ENCODE measurements at places on chromosomes 5 and 9.

DNA sequence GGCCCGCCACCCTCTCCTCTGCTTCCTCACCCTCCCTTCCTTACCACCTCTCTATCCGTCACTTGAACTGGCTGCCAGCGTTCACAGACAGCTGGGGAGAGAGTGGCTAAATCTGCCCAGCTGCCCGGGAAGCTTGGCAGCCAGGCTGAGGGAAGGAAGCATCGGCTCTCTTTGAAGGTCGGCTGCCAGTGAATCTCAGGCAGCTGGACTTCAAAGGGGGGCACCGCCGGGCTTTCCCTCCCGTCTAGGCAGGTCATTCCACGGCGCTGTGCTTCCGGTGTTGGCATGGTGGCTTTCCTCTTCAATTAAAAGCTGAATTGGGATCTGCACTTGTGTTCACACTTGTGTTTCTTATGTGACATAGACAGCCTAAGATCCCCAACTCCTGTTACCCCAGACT, 174.0 kb downstream of the GDNF start:
- DNase-seq, result no peak

DNA sequence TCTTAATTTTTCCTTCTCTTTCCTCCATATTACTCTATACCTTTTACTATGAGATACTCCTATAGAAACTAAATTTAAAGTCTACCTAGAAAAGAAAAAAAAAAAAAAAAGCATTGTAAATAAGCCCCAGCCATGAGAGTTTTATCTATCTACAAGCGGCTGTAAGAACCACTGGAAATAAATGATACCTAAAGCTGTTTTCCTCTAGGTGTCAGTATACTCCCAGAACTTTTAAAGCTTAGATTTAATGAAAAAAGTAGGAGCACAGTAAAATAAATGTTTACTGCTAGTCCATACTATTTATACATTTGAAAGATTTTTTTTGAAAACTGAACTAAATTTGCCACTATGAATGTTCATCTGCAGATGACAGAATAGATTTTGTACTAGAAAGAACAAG, 26.2 kb downstream of the TYRP1 start:
- no peak for DNase-seq

DNA sequence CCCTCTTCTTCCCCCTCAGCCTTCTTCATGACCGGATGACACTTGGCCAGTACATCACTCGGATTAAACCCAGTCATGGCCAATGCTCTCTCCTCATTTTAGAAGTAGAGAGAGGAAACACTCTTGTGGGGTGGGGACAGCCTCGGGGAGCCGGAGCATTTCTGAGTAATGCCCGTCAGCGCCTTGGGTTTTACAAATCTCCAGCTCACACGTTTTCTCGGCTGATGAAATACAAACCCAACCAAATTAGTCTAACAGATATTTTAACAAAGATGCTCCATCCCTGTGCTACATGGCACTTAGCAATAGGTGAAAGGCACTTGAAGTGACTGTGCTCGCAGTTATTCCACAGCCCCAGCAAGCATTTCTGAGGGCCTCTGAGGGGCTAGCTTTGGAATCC, 51.7 kb downstream of the ZNF366 start:
- DNase-seq, result no peak

DNA sequence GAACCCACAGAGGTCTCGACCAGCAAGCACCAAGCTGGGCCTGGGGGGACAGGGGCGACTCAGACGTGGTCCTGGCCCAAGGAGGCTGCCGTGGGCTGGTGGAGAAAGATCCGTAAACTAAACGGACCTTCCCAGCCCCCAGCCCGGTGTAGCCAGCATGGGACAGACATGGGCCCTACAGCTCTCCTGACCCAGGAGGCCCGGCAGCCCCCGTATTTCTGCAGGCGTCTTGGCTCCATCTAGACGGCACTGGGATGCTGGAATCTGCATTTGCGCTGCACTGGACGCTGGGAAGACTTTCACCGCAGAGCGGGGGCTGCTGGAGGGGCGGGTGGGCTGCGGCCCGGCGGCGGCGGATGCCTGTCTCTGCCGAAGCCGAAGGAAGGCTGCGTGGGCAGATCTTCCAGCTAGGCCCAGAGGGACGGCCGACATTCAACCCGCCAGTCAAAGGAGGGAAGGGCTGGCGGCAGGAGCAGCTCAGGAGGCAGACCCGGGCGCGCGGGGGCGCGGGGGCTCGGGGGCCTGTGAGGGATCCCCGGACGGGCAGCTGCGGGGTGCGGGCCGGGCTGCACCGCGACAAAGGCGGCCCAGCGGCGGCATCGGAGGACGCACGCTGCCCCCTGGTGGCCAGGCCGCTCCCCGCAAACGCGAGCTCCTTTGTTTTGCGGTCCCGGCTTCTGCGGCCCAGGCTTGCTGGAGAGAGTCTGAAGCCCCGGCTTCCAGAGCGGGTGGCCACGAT, 266.2 kb downstream of the NSG2 start:
- no peak for DNase-seq

GRCh38 chr5:59543821-59544442, 349.6 kb downstream of the PDE4D start:
- no peak for DNase-seq

DNA sequence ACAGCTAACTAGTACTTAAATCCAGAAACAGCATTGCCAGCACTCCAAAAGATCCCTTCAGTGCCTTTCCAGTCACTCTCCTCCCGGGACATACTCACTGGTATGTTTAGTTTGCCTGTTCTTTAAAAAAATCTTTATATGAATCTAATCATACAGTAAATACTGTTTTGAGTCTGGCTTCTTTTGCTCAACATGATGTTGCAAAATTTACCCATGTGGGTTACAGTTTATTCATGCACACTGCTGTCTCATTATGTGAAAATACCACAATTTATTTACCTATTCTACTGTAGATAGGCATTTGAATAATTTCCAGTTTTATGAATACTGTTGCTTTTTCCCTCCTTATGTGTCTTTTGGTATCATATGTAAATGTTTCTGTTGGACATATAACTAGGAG, 13.5 kb downstream of the NDFIP1 start:
- no peak for DNase-seq

DNA sequence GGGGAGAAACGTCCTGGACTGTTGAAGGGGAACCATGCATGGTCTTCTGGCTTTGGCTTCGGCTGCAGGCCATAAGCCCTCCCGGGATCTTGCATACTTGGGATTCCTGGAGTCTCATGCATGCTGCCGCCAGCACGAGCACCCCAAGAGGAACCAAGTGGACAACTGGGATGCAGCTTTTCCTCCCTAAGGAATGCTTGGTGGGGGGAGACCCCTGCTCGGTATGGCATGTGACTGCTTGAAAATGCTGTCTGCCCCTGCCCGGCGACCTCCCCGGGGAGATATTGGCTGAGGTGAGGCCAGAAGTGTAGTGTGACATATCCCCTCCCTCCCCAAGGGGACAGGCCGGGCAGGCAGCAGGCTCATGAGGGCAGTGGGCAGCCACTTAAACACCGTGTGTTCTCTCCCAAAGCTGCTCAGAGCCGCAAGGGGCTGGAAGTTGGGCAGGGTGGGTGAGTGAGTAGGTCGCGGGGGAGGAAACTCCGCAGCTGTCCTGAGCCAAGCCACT, 15.7 kb downstream of the TMEM171 start:
- DNase-seq, result no peak

- DNase-seq, result no peak
Observed at GRCh38 chr9:127418037-127418471, 6.1 kb upstream of the ZNF79 start.

- no peak for DNase-seq
Observed at GRCh38 chr5:56178823-56179222, 54.3 kb downstream of the ANKRD55 start.
